ENCODE measurements at places on chromosomes 3 and 15.

- peak; percentile 53 for DNase-seq
These were observed 49.5 kb downstream of the MYLK start for GRCh38 chr3:123834631-123835030.

DNA sequence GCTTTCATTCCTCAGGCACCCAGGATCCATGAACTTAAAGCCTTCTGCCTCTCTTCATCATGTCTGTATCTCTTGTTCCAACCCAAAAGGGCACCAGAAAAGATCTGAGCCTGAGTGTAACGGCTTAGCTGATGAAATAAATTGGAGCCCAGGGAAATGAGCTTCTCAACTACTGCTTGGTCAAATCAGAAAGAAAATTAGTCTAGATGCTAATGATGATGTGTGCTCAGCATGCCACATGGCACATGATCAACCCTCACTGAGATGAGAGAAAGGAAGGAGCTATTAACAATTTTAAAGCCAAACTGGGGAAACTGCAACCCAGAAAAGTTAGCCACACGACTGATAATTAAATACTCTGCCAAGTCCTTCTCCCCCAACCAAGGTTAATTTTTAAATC is 325.7 kb downstream of the CNTN3 start:
- DNase-seq = no peak

DNA sequence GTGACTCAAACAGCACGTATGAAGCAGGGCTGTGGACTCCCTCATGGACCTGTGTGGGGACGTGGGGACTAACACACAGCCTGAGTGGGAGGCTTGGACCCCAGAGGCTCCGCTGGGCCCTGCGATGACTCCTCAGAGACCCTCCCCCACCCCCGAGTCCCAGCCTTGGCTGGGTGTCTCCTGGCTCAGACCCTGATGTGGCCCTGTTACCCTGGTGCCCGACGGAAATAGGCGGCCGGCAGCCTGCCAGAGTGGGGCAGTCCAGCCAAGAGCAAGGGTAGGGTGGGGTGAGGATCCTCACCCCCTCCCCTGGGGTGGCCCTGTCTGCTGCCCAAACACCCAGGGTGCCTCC is 15.3 kb downstream of the TNK2 start:
- DNase-seq = no peak

- DNase-seq = peak; percentile 61
These were observed 75.9 kb downstream of the TNIK start for GRCh38 chr3:171384101-171384891.

GRCh38 chr3:45776611-45777010 is 19.7 kb downstream of the SLC6A20 start:
- no peak for DNase-seq

GRCh38 chr3:187382609-187383151 is 14.5 kb downstream of the RTP4 start:
- no peak for DNase-seq

DNA sequence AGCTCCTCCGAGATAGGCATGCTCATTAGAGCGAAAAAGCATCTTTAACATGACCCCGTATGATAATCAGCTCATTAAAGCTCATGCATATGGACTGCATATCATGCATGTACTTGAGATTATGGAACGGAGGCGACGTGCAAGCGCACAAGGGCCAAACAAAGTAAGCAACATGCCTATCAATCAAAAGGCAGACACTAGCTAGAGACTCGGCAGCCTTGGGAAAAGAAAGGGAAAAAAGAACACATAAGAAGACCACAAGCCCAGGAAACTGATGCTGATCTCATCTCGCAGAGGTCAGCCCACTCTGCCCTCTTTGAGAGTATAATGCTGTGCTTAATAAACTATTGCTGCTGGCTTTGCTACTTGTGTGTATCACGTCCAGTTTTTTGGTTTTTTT is 2.6 kb upstream of the ACOX2 start:
- DNase-seq = peak; percentile 34

DNA sequence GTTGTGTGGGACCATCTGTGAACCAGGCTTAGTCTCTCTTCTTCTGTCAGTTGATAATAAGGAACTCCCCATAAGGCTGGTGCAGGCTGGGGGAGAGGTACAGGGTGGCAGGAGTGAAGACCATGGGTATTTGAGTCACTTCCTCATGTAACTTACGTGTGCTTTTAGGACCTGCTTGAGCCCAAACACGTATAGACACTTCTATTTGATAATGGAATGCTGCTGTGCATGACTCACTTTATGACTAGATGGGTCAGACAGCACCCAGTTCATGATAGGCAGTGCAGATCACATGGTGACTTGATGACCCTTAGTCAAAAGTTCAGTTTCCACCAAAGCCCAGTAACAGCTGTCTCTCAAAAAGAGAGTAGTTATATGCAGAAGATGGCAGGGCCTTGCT is 490.9 kb downstream of the ZBBX start:
- DNase-seq = no peak

GRCh38 chr3:29057326-29057725 is 223.5 kb upstream of the RBMS3 start:
- DNase-seq = peak; percentile 84

DNA sequence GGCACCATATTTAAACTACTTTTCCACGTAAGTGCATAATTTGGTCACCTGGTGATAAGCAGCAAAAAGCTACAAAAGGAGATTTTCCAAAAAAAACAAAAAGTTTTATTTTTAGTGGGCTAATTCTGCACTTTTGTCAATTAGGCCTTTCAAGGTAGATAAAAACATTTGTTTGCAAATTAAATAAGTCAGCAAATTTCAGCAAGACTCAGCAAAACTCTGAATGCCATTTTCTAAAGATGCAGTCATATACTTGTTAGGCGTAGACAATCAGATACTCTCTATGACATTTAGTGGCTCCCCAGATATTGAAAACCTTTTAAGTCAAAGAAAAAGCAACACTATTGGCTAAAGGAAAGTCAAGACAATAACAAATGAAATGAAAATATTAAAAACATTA is 400.2 kb upstream of the GOLIM4 start:
- DNase-seq = no peak

DNA sequence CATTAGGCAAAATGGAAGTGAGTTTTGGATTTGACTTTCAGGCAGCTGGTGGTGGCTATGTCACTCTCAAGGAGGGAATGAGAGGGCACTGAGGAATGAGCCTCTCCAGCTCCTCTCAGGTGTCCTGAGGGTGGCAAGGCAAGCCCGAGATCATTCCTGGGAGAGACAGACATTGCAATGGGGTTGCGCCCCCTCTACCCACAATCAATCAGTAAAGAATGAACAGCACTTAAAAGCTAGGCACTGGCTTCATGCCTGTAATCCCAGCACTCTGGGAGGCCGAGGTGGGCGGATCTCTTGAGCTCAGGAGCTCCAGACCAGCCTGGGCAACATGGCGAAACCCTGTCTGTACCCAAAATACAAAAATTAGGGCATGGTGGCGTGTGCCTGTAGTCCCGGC is 14.1 kb upstream of the SHF start:
- no peak for DNase-seq

All from fibroblast of lung (primary cell).